ENCODE measurements at places on chromosomes 6 and 20. TPM values are rescaled to one million over a fixed set of nuclear protein-coding genes. Genes with fewer than 3 reads are reported as not detected.

The BHLHE23 gene
- not detected for total RNA-seq

The MLN gene
- total RNA-seq = not detected

The PI3 gene
- 4.1 TPM for total RNA-seq

The MUCL3 gene
- 4.6 TPM for total RNA-seq

The DOP1A gene
- 26.4 TPM for total RNA-seq

The SMPDL3A gene
- total RNA-seq = 19.6 TPM

The ARFGEF2 gene
- total RNA-seq = 37.9 TPM

The SLC17A1 gene
- total RNA-seq = not detected

The PI16 gene
- 3.4 TPM for total RNA-seq

The PRDM13 gene
- not detected for total RNA-seq

- DNase-seq = no peak
These were observed 373.8 kb upstream of the MMS22L start for GRCh38 chr6:97656706-97657350.

DNA sequence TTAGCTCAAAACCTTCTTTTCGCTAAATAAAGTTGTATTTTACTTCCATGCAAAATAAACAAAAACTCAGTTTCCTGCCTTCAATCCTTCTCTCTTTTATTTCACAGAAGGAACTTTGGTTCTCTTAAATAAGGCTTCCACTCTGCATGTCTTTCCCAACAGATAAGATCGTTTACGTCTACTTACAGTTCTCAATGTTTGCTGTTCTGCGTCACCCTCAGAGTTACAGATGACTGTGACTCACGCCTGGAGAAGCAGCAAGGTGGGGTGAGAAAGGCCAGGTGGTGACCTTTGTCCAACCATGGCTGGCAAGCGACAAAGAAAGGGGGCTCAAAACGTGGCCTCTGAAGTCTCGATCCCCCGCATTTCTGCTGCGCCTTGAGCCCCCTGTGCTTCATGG is 51.4 kb upstream of the RPS6KA2 start:
- no peak for DNase-seq

GRCh38 chr6:140346428-140346827 is 972.0 kb upstream of the CITED2 start:
- DNase-seq = no peak

- DNase-seq = no peak
These were observed 117.0 kb upstream of the PRL start for GRCh38 chr6:22413681-22414311.

DNA sequence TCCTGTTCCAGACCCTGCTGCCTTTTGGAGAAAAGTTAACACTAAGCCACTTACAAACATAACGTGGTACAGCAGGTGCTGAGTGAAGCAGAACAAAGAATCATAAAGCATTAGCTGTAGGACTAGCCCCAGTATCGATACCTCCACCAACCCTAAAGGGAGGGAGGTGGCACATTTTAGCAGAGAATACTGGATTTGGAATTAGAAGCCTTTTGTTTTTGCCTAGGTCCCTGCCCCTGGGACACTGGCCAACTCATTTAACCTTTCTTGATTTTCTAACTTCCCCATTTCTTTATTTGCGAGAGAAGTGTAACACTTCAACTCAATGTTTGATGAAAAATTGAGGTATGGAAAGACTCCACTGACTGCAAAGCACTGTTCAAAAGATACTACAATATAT is 93.5 kb downstream of the B3GAT2 start:
- no peak for DNase-seq

DNA sequence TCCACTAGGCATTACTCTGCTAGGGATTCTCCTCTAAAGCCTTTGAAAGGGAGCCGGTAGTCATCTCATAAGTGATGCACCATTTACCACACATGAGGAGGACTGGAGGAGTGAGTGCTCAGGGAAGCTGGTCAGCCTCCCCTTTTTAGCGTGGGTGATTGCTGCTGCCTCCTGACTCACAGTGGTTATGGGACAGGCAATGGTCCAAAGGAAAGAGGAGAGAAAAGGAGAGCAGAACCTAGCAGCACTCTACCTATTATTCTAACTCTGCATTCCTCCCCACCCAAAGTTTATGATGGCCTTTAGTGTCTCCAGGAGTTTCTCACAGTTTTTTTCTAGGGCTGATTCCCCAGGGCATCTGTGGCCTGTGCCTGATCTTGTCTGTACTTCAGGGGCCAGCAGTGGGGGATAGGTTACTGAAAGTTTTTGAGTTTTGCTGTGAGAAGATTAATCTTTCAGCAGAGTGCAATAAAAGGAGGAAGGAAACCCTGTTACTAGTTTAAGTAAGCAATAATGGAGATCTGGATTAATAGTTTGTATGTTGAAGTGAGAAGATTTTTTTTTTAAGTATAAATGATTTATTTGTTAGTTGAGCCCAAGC is 36.4 kb upstream of the GCLC start:
- DNase-seq = no peak

GRCh38 chr6:108874470-108875160 is 26.4 kb downstream of the ARMC2 start:
- DNase-seq = no peak

DNA sequence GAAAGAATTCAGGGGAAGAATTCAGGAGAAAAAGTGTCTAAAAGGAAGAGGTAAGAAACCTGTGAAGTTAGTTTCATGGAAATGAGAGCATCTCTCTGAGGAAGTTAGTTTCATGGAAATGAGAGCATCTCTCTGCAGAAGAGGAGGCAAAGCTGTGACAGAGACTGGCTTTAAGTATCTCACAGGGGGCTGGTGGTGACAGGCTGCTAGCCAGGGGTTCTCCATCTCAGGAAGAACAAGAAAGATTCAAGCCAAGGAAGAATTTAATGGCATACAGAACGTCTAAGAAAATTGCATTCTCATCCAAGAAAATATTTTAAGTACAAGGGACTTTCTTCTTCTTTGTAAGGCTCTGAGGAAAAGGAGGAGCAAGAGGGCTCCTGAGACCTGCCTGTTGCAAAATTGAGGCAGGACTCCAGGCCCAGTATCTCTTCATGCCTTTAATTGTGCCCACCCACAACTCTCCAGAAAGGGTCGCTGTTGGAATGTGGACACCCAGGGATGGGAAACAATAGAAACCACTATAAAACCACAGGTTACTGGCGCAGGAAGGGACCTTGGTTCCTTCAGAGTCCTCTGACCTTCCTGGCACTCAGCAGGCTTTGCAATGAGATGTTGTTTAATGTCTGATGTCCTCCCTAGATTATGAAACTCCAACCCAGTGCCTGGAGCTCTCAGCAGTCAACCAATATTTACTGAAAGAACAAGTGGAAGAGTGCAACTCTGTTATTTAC is 136.8 kb downstream of the FNDC1 start:
- no peak for DNase-seq

- no peak for DNase-seq
These were observed 57.0 kb downstream of the MAP1LC3A start for GRCh38 chr20:34615477-34615876.

DNA sequence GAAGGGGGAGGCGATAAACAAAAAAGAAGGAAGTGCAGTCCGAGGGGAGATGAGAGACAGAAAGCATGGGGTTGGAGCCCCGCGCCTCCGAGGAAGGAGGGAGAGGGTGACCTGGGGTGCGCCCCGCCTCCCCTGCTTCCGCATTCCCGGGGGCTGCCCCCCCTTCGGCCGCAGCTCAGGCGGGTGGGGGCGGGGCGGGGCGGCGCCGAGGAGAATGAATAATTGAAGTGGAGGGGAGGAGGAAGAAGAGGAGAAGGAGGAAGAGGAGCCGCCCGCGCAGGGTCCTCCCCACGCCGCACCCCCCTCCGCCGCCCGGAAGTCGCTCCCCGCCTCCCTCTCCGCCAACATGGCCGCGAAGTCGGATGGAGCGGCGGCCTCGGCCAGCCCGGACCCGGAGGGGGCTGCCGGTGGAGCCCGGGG is at the start of gene XKR7:
TSS of gene XKR7 (plus strand) at position 322 of the 420 bp plus-strand sequence. CDS start at position 347, 25 bp downstream.
- no peak for DNase-seq

- no peak for DNase-seq
These were observed 3.4 kb downstream of the COL9A1 start for GRCh38 chr6:70299456-70299855.

GRCh38 chr20:43572891-43573290 is 14.1 kb downstream of the SGK2 start:
- DNase-seq = no peak

GRCh38 chr6:8881663-8882062 is 446.3 kb upstream of the SLC35B3 start:
- DNase-seq = no peak

DNA sequence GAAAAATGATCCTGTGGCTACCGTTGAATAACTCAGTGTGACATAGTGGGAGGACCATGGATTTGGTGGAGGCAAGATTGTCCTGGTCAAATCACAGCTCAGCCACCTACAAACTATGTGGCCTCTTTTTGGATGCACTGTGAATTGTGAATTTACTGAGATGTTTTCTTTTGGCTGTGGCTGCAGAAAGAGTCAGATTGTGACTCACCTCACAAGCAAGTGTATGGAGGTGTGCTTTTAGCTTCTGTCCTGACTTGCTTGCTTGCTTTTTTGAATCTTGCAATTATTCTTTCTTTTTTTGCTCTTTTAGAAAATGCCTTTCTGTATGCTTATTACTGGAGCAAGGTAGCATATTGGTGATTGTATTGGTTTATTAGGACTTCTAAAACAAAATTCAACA is 122.9 kb upstream of the FOXO3 start:
- no peak for DNase-seq

GRCh38 chr20:48286601-48287000 is 501.3 kb upstream of the SULF2 start:
- no peak for DNase-seq

DNA sequence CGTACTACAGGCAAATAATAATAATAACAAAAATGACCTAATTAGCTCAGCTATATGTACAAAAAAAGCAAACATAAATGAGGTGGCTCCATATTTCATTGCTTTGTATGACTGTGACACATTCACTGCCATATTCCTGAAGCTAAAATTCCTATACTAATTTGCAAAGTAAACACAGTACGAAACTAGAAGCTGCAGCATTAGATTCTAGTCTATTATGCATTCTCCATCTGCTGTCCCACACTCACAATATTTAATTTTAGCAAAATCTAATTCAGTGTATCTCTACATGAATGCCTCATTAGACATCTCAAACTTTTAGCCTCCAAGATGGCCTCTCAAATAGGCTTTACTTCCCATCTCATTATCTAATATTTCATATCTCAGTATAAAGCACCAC is 55.1 kb downstream of the ATG5 start:
- no peak for DNase-seq

Data from upper lobe of right lung (tissue), 1 donor.